Activated CD8-positive, alpha-beta memory T cell treated with anti-CD3 and anti-CD28 coated beads for 48 hours (primary cell): ENCODE measurements at places on chromosomes 2 and 18.

DNA sequence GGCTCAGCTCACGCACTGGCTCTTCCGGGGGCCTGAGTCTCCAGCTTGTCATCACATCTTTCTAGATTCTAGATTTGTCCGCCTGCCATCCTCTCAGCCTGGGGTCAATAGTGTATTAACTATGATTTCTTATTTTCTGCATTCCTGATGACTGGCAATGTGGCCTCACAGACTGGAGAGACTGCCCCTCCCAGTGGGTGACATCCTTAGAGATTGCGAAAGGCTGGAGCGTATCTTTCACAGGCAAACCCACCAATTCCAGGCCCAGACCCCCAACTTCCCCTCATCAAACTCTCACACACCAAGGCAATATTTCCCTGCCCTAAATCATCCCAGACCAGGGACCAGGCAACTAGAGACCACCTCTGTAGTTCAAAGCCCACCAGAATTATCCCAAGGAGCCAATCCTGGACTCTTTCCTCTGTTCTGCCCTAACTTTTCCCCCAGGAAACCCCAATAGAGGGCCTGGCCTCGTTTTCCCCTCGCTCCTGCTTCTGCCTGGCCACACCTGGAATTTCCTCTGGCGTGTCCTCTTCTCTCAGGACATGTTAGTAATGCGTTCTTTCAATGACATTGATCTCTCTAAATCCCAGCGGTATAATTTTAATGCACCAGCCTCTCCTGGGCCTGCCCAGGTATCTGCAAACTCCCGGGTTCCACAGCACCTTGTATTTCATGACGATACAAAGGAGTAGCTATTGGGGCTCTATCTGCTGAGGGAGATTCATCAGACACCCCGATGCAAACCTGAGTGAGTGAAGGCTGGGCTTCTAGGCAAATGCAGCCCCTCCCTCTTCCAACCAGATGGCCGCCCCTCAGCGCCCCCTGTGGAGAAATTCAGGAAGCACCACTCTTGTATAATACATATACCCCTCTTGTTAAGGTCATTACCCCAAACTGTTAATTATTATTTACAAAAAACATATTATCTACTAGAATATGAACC is 2.4 kb upstream of the KCNF1 start:
- no peak for DNase-seq

DNA sequence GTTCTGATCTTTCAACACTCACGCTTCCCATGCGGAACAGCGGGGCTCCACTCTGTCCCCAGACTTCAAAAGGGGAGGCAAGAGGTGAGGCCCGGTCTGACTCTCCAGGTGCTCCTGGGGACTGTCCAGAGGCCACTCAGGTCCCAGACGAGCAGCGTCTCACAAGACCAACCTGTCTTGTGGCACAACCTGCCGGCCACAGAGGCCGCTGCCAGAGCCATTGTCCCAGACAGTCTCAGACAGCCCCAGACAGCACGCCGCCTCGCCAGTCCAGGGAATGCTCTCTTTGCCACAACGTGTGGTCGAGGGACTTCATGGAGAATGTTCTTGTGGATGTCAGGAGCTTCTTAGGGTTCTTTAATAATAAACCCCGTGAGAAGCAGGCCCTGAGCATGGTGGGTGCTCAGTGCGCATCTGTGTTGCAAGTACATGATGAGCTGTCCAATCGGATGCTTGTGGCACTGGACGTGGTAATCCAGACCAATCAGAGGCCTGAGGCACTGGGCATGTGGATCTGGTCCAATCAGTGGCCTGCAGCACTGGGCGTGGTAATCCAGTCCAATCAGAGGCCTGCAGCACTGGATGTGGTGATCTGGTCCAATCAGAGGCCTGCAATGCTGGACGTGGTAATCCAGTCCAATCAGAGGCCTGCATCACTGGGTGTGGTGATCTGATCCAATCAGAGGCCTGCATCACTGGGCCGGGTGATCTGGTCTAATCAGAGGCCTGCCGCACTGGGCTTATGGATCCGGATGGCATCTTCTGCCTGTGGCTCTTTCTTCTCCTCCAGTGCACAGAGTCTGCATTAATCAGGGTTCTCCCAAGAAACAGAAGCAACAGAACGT is 76.4 kb downstream of the TMEM18 start:
- DNase-seq, result no peak

GRCh38 chr18:59907172-59907571 is 7.4 kb downstream of the PMAIP1 start:
- no peak for DNase-seq

GRCh38 chr2:45946023-45946422 is 294.5 kb downstream of the PRKCE start:
- no peak for DNase-seq

DNA sequence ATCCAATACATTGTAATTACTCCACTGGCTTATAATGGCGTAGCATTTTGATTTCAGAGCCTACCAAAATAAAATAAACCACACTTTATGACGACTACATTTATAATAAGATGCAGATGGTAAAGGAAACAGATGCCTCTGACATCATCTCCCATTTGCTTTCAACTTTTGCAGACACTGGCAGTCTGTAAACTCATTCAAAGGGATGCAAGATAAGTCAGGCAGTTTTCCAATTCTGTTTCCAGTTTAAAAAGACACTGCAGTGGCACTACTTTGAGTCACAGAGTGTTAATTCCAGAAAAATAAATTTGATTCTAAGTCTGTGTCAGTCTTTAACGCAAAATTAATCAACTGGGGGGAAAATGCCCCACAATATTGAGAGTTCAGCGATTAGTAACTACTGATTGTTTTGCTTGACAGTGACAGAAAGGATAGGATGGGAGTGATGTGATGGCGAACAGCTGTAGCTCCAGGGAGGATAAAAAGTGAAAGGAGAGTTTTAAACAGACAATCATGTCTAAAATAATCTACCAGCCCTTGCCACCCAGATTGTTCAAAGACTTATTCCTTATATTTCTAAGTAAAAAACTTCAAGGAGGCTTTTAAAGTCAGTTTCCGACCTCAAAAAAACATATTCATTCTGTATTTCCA is 6.7 kb downstream of the DSEL start:
- DNase-seq, result no peak

DNA sequence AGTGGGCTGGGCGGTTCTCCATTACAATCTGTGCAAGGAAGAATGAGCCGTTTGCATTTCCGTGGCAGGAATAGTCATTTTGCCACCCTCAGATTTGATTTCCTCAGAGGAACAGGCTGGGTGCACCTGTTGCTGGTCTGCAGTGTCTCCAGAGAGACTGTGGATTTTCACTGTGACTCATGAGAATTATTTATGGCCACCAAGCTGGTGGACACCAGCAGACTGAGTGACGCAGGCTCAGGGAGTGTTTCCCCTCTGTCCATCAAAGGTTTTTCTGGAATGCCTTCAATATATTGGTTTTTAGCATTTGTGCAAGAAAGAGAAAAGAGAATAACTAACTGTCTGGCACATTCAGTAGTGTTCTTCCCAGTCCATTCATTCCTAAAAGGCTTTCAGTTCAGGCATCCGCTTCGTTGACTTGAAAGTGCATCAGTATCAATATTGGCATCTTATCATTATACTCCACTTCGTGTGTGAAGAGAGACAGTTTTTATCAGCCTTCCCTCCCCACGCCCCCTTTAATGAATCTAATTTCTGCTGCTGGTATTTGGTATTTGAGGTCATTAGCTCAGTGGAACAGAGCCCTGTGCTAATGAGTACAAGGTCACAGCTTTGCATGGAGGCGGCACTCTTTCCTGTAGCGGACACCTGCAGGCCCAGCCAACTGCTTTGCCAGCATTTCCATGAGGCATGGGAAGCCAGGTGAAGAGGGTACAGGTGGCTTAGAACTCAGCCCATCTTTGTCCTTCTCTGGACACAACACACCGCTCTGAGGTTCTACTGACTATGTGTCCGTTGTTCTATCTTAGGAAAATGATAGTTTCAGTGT is 39.9 kb downstream of the PRKCE start:
- no peak for DNase-seq

DNA sequence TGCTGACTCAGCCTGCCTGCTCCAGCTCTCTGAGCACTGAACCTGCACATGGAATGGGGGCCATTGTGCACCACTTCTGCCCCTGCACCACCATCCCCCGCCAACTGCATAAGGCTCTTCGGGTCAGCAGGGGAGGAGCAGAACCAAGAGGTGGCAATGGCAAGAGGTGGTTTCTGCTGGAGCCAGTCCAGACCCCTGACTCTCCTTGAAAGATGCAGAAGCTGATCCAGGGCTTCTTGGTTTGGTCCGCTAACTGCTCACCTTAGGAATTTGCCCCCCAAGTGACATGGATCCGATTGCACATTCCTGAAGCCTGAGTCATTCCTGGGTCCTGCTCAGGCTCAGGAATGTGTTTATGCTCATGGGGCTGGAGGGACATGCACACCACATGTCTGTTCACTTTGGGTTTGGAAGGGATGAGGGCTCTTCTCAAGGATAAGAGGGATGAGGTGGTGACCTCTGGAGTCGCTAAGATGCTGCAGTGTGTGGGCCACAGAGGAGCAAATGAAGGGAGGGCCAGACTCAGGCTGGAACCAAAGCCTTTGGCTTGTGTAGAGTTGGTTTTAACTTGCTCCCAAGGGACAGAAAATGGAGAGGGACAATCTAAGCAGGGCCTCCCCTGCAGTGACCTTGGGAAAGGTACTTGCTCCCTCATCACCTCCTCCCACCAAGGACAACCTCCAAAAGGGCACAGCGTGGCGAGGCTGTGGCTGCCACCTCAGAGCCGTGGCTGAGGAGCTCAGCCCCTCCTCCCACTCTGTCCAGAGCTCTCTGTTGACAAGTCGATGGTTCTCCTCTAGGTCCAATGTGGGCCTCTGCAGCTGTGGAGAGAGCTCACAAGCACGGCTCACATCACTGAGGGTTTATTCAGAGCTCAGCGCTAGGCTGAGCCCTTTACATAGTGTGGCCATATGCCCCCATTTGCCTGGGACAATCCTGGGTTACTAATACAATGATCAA is 66.2 kb downstream of the HS1BP3 start:
- no peak for DNase-seq

DNA sequence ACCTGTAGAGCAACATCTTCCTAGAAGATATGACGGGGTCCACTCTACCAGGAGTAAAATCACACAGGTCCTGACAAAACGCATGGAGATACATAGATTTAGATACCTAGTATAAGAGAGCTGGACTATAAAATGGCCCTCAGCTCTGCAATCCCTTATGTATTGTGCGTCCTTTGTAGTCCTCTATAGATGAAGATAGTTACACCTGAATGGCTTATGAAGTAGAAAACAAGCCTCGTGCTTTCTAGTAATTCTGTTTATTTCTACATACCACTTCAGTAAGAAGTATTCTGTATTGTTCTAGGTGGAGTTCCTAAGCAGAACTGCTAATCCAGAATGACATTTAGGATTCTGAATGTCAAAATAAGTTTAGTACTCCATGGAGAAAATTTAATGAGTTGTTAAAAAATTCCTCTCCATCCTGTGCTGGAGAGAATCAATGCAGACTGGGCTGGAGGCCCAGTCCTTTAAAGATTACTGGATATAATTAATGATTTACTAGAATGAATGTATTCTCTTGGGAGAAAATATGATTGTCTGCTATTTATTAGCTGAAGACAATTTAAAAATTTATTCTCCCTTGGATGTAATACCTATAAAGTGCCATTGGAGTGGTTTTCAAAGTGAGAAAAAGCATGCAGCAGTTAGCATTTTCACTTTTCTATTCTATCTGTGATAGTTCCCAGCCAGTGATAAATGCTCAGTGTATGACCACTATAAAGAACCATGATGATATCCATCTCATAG is 147.3 kb upstream of the UNC80 start:
- no peak for DNase-seq

DNA sequence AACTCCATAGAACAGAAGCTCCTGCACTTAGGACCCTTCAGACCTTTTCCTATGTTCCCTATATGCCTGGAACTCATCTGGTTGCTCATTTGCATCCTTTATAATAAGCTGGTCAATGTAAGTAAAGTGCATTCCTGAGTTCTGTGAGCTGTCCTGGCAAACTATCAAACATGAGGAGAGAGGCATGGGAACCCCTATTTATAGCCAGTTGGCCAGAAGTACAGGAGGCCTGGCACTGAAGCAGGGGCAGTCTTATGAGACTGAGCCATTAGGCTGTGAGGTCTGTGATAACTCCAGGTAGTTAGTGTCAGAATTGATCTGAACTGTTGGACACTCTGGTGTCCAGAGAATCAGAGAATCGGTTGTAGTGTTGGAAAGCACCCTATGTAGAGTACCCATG is 88.4 kb downstream of the EHD3 start:
- no peak for DNase-seq

GRCh38 chr2:177000061-177000714 is 212.4 kb upstream of the HNRNPA3 start:
- no peak for DNase-seq

DNA sequence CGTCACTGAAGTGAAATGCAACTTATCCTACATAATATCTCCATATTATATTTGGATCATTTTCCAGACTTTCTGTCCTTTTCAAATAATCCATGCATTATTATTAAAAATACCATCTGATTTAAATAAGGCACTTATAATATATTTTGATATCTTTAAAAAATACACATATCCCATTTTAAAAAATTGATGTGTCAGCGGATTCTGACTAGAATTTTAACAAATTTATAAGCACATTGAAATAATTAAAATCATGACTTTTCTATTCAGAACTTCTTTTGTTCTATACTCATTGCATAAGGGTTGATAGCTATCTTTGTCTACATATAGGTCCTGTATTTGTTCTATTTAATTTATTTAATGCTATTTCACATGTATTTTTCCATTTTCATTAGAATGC is 199.0 kb upstream of the DSEL start:
- DNase-seq, result no peak

DNA sequence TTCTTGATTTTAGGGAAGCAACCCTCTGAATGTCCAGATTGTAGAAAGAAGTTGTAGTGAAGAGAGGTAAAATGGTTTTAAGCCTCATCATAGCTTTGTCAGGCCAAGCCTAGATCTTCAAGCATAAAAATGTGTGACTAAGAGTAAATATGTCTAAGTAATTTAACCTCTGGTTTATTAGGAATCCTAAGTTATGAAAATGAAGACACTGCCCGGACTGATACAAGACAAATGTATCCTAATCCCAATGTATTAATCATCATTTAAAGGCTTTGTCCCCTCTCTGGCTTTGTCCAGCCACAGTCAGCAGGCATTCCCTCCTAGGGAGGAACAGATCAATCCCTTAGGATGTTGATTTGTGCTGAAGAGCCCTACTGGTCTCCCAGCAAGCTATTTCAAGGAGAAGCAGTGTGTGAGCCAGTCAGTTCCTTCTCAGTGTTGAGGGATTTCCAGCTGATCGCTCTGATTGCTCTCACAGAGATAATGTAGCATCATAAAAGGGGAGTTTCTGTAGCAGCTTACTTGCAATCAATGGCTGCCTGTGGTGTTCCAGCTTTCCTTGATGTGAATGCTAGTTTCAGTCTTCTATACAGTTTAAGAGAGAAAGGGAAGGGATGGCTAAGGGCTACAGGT is 796.1 kb downstream of the EPHA4 start:
- no peak for DNase-seq

GRCh38 chr2:65465857-65466256 is 33.5 kb upstream of the SPRED2 start:
- DNase-seq, result no peak

GRCh38 chr2:26479789-26480565 is 2.1 kb upstream of the OTOF start:
- DNase-seq, result no peak
